ENCODE measurements at places on chromosomes 2 and 18.

GRCh38 chr2:177015356-177015923 lies 197.2 kb upstream of the HNRNPA3 start:
- DNase-seq = no peak

DNA sequence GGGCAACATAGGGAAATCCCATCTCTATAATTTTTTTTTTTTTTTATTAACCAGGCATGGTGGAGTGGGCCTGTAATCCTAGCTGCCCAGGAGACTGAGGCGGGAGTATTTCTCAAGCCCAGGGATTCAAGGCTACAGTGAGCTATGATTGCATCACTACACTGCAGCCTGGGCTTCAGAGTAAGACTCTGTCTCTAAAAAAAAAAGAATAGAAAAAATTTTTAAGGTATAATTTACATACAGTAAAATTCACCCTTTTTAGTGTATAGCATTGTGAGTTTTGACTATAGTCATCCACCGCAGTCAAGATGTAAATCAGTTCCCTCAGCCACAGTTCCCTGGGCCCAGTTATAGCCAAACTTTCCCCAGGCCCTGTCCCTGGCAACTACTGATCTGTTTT lies 57.1 kb upstream of the MSH6 start:
- no peak for DNase-seq

GRCh38 chr2:23069923-23070322 lies 315.1 kb upstream of the KLHL29 start:
- no peak for DNase-seq

DNA sequence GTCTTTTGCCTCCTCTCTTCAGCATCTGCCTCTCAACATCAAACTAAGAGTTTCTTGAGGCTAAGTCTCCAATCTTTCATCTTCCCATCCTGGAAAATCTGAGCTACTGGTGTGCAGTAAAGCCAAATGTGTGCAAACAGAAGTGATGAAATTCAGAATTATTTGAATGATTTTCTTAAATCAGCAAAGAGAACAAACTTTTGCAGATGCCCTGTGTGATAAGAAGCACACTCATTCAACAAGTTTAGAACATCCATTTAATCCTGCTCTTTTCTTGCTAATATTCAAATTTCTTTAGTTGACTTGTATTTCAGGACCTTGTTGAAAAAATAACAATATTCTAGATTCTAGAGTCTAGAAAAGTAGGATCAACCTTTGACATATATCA lies 1374.9 kb upstream of the CELF4 start:
- DNase-seq = no peak

DNA sequence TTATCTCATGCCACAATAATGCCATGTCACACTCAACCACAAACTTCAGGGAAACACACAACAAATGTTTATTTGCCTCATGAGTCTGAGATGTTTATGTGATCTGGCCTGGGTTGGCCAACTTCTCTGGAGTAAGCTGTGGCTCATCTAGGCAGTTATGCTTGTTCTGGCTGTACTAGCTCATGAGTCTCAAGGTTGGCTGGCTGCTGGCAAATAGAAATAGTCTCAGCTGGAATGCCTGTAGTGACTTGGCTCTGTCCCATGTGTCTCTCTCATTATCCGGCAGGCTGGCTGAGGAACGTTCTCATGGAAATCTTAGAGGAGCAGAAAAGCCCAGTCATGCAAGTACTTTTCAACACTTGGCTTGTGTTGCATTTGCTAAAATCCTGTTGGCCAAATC lies 234.9 kb upstream of the CDH2 start:
- DNase-seq = no peak

- DNase-seq = no peak
Measured at GRCh38 chr2:181578829-181579228, 78.1 kb downstream of the CERKL start.

GRCh38 chr2:23658466-23658942 lies 268.4 kb downstream of the ATAD2B start:
- DNase-seq = no peak

DNA sequence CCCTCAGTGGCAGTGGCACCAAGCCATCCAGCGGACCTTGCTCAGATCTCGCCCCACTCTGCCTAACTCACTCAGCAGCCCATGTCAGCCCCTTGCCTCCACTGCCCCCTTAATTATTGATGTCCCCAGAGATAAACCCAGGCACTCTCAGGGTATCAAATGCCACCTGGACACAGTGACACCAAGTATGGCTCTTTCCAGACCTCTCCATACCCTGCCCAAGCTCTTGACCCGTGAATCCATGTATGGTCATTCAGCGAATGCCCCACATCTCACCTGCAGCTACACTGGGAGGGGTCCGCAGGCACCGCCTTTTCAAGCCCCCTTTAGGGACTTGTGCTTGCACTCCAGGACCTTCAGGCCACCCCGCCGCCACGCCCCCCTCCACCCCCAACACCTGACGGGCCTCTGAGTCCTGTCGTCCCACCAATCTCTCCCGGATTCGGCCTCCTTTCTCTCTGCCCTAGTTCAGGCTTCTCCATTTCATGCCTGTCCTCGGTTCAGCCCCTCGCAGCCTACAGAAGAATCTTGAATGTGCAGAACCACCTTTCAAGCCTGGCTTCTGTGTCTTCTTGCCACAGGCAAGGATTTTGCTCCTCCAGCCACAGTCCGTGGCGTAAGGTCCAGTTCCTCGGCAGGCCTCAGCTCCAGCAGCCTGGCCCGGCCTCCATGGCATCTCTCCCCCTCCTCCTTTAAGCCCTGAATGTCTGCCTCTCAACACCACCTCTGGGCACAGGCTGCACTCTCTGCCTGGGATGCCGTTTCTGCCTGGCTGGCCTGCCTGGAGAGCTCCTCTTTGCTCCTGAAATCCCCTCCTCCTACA lies 54.1 kb upstream of the ODC1 start:
- DNase-seq = peak; percentile 35

- no peak for DNase-seq
Measured at GRCh38 chr2:205734436-205735037, 52.2 kb downstream of the NRP2 start.

DNA sequence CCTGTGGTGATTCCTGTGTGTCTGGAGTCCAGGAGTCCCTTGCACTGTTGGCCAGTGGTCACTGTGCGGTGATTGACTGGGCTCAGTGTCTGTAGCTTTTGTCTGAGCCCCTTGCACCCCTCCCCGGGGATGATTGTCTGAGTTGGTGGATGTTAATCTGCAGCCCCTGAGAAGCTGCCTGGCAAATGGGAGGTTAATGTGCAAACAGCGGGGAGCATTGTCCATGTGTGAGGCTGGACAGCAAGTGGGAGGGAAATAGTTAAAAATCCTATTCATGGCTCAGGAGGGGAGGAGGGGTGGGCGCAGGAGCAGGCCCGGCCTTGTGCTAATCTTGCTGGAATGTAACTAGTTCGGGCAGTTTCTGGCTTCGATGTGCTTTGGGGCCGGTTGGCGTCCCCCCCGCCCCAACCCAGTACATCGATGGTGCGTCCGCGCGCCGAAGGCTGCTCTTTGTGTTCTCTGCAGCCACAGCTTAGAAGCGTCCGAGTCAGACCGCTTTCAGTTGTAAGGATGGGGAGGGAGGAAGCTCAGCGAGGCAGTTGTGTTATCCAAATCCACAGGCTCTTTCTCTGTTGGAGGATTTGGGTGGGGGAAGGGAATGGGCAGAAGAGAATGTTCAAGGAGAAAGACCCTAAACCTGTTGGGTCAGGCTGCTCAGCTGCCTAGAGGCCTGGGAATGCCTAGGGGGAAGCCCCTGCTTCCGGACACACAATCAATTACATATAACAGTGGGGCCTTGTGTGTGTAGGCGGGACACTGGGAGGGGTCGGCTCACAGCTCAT lies 71.8 kb downstream of the TGOLN2 start:
- DNase-seq = no peak

Data from sciatic nerve (tissue), 2 donors.